ENCODE measurements at places on chromosomes 3 and 15.

GRCh38 chr3:67000009-67000408, 1.9 kb downstream of the KBTBD8 start:
- no peak for DNase-seq

DNA sequence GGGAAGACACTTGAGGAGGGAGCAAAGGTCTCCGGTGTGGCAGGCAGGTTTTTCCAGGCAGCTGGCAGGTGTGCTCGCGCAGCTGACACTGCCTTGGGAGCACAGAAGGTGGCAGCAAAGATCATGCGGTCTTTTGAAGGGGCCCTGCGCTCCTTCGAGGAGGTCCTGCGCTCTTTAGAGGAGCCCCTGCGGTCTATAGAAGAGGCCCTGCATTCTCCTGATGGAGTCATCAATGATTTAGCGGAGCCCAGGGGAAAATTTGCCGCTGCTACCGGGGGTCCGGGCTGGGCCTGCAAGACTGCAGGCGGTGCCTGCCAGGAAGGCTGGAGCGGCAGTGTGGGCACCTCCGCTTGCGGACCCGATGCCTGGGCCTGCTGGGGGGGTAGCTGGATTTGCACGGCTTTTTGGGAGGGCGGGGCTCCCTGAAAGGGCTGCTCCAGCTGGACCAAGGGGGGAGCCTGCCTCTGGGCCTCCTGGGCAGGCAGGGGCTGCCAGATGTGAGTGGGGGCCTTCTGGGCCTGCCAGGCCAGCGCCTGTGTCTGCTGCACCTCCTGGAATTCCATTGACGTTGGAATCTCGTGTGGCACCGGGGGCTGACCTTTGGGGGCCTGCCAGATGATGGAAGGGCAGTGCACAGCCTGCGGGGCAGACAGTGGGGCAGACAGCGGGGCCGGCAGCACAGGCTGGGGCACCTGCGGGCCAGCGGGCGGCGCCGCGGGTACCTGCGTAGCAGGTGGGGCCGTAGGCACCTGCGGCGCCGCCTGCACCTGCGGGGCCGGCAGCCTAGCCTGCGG, 2.1 kb downstream of the MAGEL2 start:
- no peak for DNase-seq

DNA sequence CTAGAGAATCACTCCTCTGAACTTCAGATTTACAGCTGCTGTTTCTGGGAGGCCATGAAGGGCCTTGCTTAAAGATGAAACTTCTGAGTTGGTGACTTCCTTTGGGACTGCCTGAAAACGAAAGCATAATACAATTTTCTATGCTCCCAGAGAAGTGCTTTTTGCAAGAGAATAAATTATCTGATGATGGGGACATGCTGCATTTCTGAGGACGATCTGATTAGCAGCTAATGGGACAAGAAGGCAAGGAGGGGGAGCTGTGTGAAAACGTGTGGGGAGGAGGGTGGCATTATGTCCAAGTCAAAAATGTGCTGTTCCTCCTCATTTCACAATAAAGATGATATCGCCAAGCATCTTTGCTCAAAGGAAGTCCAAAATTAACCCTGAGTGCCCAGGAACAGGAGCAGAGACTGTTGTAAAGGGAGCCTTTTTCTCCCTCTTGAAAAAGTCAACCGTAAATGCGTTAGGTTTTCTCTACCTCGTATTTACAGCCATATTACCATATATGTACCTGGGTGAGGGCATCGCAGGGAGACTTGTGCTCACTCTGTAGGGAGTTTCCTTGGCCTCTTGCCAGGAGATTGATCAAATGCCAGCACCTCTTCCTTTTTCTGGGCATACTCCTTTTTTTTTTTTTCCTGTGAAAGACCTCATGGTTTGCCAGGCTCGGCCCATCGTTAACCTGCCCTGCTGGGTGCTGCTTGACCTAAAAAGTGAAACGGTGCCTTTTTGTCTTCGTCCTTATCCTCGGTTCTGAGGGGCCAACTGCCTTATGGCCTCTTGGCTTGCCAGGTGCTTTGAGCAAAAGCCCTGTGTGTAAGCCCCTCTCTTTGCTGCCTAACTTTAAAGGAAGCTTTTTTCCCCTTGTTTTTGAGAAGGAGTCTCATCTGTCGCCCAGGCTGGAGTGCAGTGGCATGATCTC, 11.5 kb downstream of the ITPR1 start:
- DNase-seq = no peak

DNA sequence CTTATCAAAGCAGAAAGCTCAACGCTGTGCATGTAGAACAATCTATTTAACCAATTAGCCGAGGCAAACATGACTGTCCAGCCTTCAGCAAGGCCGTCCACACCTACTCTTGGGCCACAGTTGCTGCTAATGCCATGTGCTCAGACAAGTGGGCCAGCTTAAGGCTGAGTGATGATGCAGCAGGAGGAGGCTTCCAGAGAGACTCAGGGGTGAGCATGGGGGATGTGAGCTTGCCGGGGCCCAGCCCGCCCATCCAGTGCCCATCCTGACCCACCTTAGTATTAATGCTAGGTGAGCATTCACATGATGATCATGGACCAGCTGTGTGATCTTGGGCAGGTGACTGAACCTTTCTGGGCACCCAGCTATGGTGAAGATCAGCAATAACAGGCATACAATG, 150.1 kb downstream of the TPRA1 start:
- no peak for DNase-seq

- DNase-seq = no peak
These were observed 249.0 kb downstream of the MCTP2 start for GRCh38 chr15:94480289-94480834.

DNA sequence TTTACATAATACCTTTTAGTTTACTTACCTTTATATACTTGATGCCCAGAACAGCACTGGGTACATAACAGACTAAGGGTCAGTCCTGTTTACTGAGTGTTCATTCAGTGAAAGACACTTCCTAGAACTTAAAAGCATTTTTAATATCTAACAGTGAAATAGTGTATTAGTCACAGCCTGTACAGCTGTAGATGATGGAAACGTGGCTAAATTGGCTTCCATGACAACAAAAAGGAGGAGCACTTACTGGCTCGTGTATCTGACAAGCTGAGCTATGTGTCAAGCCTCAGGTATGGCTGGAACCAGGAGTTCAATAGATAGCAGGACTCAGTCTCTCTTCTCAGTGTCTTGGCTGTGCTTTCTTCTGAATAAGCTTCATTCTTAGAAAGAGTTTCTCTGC, 40.2 kb downstream of the CMTM8 start:
- no peak for DNase-seq

- DNase-seq = no peak
These were observed 4.6 kb upstream of the TBL1XR1 start for GRCh38 chr3:177201700-177202397.

- no peak for DNase-seq
These were observed 73.5 kb upstream of the SCN5A start for GRCh38 chr3:38722781-38723568.
